ENCODE measurements at places on chromosomes 7 and 10.

DNA sequence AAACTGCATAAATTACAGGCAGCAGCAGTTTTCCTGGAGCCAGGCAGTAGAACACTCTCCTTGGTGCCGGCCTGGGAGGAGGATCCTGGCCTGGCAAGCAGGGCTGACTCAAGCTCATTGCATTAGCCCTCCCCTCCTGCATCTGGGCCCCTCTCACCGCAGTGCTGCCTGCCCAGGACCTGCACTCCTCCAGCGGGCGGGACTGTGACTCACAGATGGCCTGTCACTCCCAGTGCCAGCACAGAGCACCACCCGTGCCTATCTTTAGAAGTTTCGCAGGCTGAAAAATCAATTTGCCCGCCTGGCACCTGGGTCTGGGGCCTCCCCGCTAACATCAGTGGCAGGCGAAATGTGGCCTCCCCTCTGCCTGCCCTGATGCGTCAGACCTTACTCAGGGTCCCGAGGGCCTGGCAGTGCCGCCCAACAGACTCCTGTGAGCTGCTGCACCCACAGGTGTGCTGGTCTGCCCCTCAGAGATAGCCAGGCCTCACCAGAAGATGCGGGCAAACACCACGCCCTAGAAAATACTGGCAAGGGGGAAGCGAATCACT lies 123.8 kb downstream of the KCNMA1 start:
- DNase-seq, result peak; percentile 96

DNA sequence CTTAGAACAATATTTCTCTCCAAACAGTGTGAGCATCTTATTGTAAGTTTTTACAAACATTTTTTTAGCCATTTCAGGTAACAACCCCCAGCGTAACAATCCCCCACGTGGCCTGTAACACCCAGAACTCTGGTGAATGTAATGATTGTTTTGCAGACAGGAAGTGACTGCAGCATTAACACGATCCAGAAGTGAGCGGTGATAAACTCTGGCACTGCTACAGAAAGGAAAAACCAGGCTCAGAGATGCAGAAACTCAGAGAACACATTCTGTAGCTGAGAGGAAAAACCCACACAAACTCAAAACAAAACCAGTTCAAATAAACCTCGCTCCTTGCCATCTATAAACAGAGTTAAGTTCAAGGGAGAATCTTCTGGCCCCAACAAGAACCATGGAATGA lies 285.7 kb downstream of the FGFR2 start:
- DNase-seq, result no peak

DNA sequence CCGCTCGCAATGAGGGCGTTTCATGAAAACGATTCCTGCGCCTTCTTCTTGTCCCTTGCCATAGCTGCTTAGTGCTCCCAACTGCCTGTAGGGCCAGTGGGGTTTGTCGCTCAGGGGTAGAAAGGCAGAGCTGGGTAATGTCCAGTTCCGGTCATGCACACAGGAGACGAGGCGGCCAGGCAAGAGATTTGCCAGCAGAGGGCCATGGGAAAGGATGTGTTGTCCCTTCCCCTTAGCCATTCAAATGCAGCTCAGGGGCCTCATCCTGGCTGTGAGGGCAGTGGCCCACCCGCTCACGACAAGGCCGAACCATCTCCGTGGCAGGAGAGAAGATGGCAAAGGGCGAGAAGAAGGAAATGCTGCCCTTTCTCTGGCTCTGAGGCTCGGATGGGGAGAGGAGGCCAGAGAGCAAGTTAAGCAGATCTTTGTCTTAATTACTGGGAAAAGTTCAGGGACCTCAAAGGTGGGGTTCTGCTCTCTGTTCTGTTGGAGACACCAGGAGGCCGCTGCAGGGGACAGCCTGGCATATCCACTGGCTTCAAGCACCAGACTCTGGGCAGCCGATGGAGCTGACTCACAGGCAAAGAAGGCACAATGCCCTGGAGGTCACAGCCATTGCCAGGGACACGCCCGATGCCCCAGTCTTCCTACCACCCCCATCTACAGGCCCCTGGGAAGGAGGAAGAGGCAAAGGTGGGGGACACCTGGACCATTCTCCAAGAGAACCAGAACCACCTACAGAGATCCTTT lies 534.8 kb upstream of the MGMT start:
- no peak for DNase-seq

DNA sequence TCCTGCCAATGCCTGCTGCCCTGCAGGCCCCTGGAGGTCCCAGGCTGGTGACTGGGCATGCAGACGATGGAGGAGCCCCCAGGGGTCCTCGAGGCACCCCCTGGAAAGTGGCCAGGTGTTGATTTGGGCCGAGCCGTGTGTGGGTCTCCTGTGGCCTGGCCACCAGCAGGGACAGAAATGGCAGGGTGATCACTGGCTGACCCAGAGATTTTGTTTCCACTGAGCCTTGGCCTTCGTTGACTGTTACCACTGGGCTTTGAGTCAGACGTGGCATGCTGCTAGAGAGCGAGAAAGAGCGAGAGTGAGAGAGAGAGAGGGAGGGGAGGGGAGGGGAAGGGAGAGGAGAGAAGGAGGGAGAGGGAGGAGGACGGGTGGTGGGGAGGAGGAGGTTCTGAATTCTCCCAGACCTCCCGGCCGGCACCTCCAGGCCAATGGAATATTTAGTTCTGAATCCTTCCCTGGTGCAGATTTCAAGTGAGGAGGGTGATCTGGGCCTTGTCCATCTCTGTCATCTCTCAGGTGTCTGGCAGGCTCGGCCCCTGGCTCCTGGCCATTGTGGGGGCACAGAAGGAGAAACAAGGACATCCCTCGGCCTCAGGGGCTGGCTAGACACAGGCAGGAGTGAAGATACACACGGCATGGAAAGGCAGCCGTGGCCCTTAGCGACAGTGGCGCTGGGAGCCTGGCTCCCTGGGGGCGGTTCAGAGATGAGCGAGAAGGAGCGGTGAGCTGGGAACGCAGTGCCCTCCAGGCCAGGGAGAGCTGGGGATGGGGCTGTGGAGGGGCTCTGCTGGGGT lies 58.2 kb downstream of the GLRX3 start:
- DNase-seq, result no peak

DNA sequence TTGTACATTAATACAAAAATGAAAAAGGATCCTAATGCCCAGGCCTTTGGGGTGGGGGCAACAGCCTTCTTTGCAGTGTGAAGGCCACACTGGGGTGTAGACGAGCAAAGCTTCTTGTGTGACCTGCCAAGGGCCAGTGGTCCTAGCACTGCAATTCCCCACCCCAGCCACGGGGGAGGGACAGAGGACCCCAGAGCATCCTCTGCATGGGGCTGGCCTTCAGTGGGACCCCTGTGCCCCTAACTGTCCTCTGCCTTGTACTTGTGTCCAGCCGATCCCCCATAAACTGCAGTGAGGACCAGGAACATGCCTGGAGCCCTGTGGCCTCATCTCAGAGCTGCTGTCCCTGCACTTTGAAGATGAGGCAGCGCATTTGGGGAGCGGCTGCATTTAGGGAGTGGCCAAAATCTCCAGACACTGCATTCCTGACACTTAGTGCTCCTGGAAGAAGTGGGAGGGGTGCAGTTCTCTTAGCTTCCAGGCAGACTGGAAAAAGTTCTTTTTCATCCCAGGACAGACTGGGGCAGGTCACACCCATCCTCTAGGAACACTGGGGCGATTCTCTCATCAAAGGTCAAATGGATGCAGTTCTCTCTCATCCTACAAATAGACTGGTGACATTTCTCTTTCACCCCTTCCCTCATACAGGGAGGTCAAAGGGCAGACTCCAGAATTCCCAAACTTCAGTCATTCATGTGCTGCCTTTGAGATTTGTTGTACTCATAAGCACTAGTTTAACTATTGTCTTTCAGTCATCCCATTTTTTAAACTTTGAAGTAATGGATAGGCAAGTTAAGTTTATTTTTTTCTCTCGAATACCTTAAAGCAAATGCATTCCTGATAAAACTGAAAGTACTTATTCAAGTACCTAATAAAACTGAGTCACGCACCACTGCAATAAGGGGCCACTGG lies 922 bp upstream of the MYO1G start:
- DNase-seq, result no peak

- no peak for DNase-seq
Measured at GRCh38 chr10:118850418-118851061, 95.8 kb upstream of the CACUL1 start.

DNA sequence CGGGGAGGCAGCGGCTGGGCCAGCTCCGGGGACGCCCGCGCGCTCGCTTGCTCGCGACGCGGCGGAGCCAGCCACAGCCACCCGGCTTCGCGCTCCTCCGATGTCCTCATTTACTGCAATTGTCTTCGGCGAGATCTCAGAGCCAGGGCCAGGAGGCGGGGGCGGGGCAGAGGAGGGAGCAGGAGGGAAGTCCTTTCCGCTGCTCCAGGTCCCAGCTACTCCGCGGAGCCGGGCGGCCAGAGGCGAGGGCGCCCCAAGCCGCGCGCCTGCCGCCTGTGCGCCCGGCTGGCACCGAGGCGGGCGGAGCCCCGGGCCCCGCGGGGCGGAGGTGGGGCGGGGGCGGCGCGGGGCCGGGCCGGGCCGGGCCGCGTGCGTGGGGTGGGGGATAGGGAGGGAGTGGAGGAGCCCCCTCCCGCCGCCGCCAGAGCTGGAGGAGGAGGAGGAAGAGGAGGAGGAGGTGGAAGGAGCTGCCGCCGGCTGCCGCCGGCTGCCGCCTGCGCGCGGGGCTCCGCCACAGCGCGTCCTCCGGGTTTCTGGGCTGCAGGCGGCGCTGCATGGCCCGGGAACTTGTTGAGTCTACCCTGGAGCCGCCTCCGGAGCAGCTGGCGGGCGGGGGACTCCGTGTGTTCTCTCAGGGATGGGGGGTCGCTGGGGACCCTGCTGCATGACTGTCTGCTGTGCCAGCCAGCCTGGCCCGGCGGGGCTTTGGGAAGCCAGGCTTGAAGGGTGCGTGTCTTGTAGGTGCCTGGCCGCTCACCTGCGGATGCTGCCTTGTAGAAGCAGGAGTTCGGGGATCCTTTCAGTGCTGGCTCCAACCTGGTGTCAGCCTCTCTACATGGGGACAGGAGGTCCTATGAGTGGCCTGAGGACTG lies at the start of gene INSYN2A:
Gene INSYN2A, minus strand, starts transcription at position 310 of the 872 bp plus-strand sequence. CDS start 20,196 bp downstream, outside the sequence.
- no peak for DNase-seq

DNA sequence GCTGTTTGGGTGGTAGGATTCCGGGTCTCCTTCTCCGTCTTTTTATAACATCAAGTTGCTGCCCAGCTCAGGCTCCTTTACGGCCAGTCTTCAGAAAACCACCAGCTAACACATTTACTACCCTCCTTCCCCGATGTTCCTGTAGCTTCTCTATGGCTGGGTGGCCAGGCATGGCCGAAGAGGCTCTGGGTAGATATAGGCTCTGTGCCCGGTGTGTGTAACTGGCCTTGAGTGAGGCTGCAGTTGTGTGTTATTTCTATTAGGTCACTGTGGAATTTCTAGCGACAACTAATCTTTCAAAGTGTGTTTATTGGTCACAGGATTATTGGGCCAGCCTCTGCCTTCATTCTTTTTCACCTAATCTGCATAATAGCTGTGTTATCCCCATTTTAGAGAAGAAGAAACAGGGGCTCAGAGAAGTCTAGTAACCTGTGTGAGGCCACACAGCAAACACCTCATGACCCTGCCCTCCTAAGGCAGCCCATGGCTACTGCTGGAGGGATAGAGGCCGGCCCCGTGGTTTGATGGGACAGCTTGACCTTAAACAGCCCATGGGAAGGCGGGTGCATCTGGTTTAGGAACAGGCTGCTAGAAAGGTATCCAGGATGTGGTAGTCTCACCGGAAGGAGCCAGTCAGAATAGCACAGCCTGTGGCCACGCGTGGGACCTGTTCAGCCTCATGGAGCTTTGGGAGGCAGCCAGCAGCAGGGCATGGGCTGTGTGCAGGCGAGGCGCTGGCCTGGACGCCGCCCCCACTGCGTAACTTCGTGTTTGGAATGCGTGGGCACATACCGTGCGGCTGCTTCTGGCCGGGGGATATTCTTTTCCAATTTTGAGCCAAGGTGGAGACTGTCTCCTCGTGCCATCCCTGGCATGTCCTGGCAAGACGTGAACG lies 29.7 kb downstream of the HTRA1 start:
- DNase-seq, result no peak

DNA sequence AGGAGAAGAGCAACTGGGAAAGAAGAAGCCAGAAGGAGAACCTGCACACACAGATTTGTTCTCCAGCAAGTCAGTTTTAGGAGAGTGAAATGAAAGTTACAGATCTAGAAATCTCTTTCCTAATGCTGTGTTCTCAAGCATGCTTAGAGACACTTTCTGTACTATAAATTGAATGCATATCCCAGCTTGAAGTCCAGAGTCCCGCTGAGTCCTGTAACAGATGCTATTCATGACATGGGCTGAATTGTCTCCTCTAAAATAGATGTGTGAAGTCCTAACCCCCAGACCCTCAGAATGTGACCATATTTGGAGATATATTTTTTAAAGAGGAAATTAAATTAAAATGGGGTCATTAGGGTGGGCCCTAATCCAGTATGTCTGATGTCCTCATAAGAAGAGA lies 46.9 kb upstream of the GJD4 start:
- no peak for DNase-seq

- DNase-seq, result peak; percentile 67
Measured at GRCh38 chr7:36967387-36967786, 243.1 kb upstream of the AOAH start.

GRCh38 chr10:128708182-128708581 lies 582.0 kb upstream of the MKI67 start:
- no peak for DNase-seq

GRCh38 chr7:93165447-93165846 lies 17.3 kb upstream of the SAMD9L start:
- DNase-seq, result no peak

DNA sequence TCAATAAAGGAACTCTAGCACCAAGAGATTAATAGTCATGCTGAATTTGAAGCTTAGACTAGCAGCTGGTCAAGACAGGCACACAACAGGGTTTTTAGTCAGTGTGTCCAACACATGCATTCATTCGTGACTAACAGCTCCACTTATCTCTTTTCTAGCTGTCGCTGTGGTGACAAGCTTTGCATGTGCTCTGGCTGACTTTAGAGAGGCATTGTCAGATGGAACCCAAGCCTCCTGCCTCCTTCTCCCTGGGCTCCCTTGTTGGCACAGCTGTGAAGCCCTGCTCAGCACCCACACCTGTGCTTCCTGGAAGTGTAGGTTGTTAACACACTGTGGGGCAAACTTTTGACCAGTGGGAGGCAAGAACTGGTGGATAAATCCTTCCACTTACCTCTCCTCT lies 9.8 kb upstream of the AGK start:
- no peak for DNase-seq

DNA sequence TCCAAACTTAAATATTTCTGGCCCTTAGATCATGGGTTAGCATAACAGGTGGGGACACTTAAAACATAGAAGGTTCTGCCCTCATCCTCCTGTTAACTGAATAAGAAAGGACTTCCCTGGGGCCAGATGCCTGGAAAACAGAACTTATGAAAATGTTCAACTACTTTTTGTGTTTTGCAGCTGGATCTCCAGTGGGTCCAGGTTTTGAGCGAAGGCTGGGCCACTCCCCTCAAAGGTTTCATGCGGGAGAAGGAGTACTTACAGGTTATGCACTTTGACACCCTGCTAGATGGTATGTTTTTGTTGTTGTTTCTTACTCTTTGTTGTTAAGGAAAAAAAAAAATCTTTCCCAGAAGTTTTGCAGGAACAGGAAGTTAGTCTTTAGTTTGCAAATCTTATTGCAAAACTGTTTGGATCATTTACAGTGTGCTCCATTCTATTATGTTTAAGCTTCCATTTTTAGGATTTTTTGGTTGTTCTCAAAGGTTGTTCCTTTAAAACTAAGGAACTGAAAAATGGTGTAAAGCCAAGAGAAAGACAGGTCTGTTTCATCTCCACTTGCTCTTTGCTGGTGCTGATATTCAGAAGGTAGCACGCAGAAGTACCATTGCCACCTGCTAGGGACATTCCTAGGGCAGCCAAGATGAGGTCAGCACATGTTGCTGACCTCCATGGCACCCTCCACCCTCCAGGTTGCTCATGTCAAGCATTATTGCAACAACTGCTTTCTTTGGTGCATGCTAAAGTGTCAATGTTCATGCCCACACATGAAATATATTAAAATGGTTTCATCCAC lies 56.1 kb downstream of the PAPSS2 start:
- DNase-seq, result no peak
